ENCODE measurements at places on chromosomes 5 and 9. TPM values are rescaled to one million over a fixed set of nuclear protein-coding genes. Genes with fewer than 3 reads are reported as not detected.
A peak's percentile ranks its signal among the peaks of the same experiment; 100 is the strongest.

Gene RMRP
- total RNA-seq = 2,577 TPM

Gene DOCK8
- 5.9 TPM for total RNA-seq

Gene EDIL3
- 4.7 TPM for total RNA-seq

Gene SPOCK1
- 30.6 TPM for total RNA-seq

Gene INVS
- 28.3 TPM for total RNA-seq

DNA sequence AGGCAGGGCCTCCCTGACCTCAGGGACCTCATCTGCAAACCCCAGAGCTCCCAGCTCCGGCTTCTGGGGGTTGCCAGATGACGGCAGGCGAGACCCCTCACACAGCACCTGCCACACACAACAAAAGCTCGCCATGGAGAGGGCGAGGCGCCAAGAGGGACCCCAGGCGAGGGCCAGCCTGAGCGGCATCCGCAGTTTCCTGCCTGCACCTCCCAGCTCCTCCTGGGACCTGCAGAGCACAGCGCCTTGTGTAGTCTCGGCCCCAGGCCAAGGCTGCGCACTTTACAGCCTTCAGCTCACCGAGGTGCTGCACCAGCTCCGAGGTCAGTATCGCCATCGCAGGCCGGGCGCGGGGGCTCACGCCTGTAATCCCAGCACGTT lies 82.4 kb upstream of the ADAMTS2 start:
- no peak overlapping the region for H3K4me3 ChIP-seq
- no peak for DNase-seq
- no peaks in the 10 kb centered on the region for H3K36me3 ChIP-seq

- H3K27me3 ChIP-seq = no peaks in the 10 kb centered on the region
- peak overlapping the region; percentile 85 for H3K4me3 ChIP-seq
- H3K27ac ChIP-seq = peak overlapping the region; percentile 85
- no peak for DNase-seq
These were observed 1.1 kb downstream of the UGCG start for GRCh38 chr9:111897601-111898137.

GRCh38 chr5:117149312-117149711 lies 574.7 kb upstream of the SEMA6A start:
- H3K27me3 ChIP-seq = no peaks in the 10 kb centered on the region
- H3K27ac ChIP-seq = no peak overlapping the region
- DNase-seq = no peak
- no peaks in the 10 kb centered on the region for H3K36me3 ChIP-seq
- no peaks in the 10 kb centered on the region for H3K4me1 ChIP-seq

DNA sequence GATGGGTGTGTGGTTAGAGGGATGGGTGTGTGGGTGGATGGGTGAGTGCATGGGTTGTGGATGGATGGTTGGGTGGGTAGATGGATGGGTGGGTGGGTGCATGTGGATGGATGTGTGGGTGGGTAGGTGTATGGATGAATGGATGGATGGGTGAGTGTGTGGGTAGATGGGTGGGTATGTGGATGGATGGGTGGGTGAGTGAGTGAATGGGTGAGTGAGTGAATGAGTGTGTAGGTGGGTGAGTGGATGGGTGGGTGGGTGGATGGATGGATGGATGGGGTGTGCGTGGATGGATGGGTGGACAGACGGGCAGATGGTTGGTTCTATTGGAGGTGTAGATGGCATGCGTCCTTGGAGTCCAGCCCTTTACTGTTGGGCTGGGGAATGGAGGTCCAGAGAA lies 17.2 kb downstream of the STKLD1 start:
- no peak overlapping the region for H3K4me3 ChIP-seq
- H3K4me1 ChIP-seq = no peaks in the 10 kb centered on the region
- no peaks in the 10 kb centered on the region for H3K36me3 ChIP-seq

- no peak overlapping the region for H3K27ac ChIP-seq
- H3K36me3 ChIP-seq = no peaks in the 10 kb centered on the region
- no peak overlapping the region for H3K4me3 ChIP-seq
These were observed 1.5 kb upstream of the NSMF start for GRCh38 chr9:137460363-137461315.

DNA sequence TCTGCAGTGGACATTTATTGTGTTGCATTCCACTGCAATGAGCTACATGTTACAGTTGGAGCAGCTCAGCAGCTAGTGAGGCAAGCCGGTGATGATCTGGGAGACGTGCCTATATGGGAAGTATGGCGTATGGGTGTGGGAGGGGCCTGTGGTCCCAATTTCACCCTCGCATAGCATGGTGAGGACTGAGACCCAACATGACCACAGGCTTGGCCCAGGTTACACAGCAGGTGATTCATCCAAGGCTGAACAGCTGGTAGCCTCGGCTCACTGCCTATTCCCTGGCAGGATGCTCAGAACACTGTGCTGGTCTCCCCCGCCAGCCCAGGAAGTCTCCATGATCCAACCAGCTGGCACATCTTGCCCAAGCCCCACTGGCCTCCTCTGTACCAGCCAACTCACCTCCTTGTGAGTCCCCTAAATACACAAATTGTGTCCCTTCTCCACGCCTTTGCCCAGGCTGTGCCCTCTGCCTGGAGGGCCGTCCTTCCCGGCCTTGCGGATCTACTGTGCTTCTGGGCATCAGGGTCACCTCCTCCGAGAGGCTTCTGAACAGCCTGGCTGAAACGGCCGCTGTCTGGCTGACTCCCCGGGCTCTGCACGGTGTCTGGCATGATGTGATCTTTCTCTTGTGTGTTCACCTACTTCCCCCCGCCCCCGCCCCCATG lies 81.4 kb downstream of the NSUN2 start:
- no peaks in the 10 kb centered on the region for H3K36me3 ChIP-seq
- H3K4me3 ChIP-seq = no peak overlapping the region
- no peak for DNase-seq
- no peaks in the 10 kb centered on the region for H3K4me1 ChIP-seq
- H3K27ac ChIP-seq = no peak overlapping the region

DNA sequence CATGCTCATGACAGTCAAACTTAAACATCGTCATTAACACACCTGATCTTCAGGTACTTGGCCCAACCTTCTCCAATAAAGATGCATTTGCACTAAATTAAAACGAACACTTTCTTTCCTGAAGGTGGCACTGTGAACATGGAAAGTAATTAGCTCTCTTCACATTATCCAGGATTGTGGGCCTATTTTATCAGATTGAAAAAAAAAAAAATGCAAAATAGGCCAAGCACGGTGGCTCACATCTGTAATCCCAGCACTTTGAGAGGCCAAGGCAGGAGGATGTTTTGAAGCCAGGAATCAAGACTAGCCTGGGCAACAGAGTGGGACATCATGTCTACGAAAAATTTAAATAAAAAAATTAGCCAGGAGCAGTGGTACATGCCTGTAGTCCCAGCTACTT lies 14.4 kb upstream of the CDC20B start:
- no peaks in the 10 kb centered on the region for H3K27me3 ChIP-seq
- no peak overlapping the region for H3K4me3 ChIP-seq
- H3K36me3 ChIP-seq = no peaks in the 10 kb centered on the region
- peaks cover 16% of the 10 kb centered on the region for H3K4me1 ChIP-seq

DNA sequence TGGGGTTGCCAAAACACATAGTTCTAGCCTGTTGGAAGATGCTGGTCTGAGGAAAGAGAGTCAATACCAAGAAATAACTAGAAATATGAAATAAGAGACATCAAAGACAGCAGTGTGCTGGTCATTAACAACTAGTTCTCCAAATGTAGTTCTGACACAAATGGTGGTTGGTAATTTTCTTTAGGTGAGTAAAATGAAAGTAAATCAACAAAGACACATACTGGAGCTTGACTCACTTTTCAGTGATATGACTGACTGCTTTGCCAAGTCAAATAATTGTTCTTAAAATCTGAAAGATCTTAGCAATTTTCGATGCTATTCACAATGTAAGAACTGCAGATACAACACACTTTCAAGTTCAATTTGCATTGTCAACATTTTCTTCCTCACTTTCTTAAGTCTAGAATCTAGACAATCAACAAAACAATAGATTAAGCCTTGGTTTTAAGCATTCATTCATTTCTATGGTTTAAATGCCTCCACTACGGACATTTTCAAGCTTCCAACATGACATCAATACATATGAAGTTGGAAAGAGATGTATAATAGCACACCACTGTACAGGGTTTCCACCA lies 166.8 kb upstream of the MAP3K1 start:
- no peaks in the 10 kb centered on the region for H3K27me3 ChIP-seq
- H3K4me1 ChIP-seq = peaks cover 10% of the 10 kb centered on the region
- no peak for DNase-seq

DNA sequence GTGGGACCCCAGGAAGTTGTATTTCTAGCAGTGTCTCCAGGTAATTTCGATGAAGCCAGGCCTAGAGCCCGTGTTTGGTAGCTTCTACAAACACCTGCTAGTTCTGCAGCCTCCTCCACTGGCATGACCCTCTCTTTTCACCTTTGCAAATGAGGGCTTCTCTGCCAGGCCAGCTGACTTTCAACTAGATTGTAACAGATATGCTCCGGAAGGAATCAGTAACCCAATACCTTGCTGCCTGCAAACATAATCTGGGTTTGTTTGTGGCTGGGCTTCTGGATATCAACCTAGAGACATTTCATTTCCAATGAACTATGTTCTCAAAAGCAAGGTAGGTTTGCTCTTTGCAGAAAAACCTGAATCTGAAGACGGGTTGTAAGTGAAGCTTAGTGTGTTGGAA lies 354.8 kb downstream of the DMRT2 start:
- no peak overlapping the region for H3K4me3 ChIP-seq
- H3K27ac ChIP-seq = no peak overlapping the region
- no peak for DNase-seq
- H3K27me3 ChIP-seq = no peaks in the 10 kb centered on the region

GRCh38 chr5:10704949-10705621 lies 55.9 kb downstream of the DAP start:
- H3K36me3 ChIP-seq = no peaks in the 10 kb centered on the region
- DNase-seq = no peak
- no peaks in the 10 kb centered on the region for H3K27me3 ChIP-seq
- H3K4me1 ChIP-seq = peaks cover 80% of the 10 kb centered on the region

GRCh38 chr5:9456435-9457042 lies 89.3 kb downstream of the SEMA5A start:
- no peak for DNase-seq
- H3K4me3 ChIP-seq = no peak overlapping the region
- H3K36me3 ChIP-seq = no peaks in the 10 kb centered on the region
- H3K27me3 ChIP-seq = no peaks in the 10 kb centered on the region
- H3K4me1 ChIP-seq = no peaks in the 10 kb centered on the region

DNA sequence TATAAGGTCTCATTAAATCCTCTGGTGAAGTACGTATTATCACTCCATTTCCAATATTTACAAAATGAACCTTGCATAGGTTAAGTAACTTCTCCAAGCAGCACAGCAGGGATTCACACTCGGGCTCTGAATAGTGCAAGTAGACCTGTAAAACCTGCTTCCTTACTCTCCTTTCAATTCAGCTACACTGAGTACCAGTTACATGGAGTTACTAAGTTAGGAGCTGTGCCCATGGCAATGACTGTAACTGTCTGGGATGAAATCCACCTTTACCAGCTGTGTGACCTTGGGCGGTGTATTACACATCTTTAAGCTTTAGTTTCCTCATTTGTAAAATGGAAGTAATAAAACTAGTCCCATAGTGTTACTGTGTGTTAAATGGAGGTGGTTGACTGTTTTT lies 15.9 kb upstream of the MOB3B start:
- peak; percentile 56 for DNase-seq
- H3K4me1 ChIP-seq = peaks cover 11% of the 10 kb centered on the region
- no peaks in the 10 kb centered on the region for H3K27me3 ChIP-seq
- no peaks in the 10 kb centered on the region for H3K36me3 ChIP-seq

- no peak for DNase-seq
- H3K27me3 ChIP-seq = no peaks in the 10 kb centered on the region
- H3K4me3 ChIP-seq = no peak overlapping the region
- H3K4me1 ChIP-seq = peaks cover 50% of the 10 kb centered on the region
- H3K36me3 ChIP-seq = no peaks in the 10 kb centered on the region
- no peak overlapping the region for H3K27ac ChIP-seq
These were observed 21.0 kb downstream of the TENT4A start for GRCh38 chr5:6734243-6734700.

DNA sequence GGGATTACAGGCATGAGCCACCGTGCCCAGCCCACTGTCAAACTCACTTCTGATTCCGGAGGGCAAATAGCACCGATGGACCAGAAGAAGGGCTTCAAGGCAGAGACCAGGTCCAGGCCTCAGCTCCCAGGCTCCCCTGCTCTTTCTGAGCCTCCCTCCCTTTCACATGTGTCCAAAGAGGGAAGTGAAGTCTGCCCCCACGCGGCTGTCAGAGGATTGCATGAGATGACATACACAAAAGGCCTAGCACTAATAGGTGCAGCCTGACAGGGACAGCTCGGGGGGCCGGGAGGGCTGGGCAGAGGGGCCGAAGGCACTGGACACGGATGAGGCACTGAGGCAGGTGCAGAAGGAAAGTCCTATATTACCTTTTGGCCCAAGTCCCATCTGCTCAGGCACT lies 16.1 kb downstream of the FBP1 start:
- H3K36me3 ChIP-seq = no peaks in the 10 kb centered on the region
- no peak overlapping the region for H3K27ac ChIP-seq
- peaks cover 9% of the 10 kb centered on the region for H3K4me1 ChIP-seq
- DNase-seq = peak; percentile 72

Measured in body of pancreas (tissue), 4 donors.